ENCODE measurements at places on chromosomes 1 and 21. TPM values are rescaled to one million over a fixed set of nuclear protein-coding genes. Genes with fewer than 3 reads are reported as not detected.

DNA sequence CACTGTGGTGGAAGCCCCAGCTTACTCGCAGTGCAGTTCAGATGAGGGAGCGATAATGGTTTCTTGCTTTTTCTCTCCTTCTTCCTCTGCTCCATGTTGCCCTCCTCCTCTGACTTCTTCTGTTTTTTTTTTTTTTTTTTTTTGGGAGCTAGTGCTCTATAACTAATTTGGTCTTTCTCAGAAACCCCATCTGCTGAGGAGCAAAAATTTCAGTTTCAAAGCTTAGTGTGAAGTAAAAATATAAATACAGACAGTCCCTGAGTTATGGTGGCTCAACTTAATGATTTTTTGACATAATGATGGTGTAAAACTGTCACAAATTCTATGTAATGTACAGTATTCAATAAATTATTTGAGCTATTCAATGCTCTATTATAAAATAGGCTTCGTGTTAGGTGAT, 120.7 kb downstream of the TBX19 start:
- DNase-seq: no peak

GRCh38 chr21:44896561-44897286, 23.2 kb upstream of the PTTG1IP start:
- no peak for DNase-seq

The DIO1 gene
- not detected for total RNA-seq

GRCh38 chr1:30648408-30649000, 74.9 kb downstream of the MATN1 start:
- no peak for DNase-seq

The SV2A gene
- total RNA-seq: 73.0 TPM

The OR2T11 gene
- total RNA-seq: not detected

- DNase-seq: no peak
Measured at GRCh38 chr1:240151136-240151735, 59.6 kb downstream of the FMN2 start.

DNA sequence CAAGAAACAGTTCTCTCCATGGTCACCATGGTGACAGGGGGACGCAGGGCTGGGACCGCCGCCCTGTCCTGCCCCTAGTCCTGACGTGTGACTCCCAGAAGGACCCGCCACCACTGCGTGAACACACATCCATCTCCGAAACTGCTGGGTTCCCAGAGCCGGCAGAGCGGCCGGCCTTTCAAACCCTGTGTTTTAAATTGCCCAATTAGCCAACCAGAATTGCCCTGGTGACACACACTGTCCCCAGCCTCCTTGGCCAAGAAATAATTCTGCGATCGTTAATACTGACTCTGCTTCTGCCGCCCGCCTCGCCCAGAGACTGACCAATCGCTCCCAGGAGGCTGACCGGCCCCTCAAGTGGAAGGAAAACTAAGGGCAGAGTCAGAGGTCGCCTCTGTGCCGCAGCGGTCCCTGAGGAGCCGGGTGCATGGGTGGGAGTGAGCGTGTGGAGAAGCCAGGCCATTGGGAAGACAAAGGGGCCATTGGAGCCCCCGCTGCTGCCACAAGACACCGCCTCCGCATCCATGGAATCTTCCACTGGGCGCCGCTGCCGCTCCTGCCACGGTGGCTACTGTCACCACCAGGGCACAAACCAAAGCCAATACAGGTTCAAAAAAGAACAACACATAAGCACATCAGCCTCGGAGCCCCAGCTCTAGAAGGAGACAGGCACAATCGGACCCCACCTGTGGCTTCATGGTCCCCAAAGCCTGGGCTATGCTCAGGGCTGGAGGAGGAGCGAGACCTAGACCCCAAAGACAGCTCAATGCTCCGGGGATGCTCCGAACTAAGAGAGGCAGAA, 273.2 kb downstream of the NPHP4 start:
- DNase-seq: no peak

The PGLYRP4 gene
- total RNA-seq: not detected

The PLPPR4 gene
- total RNA-seq: 168 TPM

GRCh38 chr1:40694353-40694874, 2.9 kb downstream of the NFYC start:
- no peak for DNase-seq

- DNase-seq: no peak
Measured at GRCh38 chr1:19352839-19353238, 40.7 kb downstream of the SLC66A1 start.

GRCh38 chr1:171817511-171818265, 23.6 kb upstream of the DNM3 start:
- DNase-seq: no peak

The FGR gene
- 0.41 TPM for total RNA-seq

DNA sequence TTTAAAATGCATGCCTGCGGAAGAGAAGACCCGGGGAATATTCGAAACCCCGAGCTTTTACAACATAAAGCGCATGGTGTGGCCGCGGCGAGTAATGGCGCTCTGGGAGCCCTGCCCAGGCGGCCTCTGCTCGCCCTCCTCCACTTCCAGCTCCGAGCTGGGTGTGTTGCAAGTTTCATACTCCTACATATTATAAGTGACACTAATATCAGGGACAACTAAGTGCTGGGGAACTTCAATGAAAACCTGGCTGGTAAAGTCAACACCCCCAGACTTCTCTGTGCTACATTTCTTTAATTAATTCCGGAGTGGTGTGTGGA, 11.8 kb downstream of the SIM2 start:
- DNase-seq: no peak
